Skeletal muscle tissue (tissue), 5 donors: ENCODE measurements at places on chromosomes 4 and X. TPM values are rescaled to one million over a fixed set of nuclear protein-coding genes. Genes with fewer than 3 reads are reported as not detected.

PPP1R2C gene
- not detected for total RNA-seq

ANOS1 gene
- total RNA-seq: 13.0 TPM

SATL1 gene
- under 0.01 TPM for total RNA-seq

PPP2R3B gene
- 172 TPM for total RNA-seq

BMPR1B gene
- total RNA-seq: 22.4 TPM

EDNRA gene
- 41.8 TPM for total RNA-seq

TKTL2 gene
- total RNA-seq: under 0.01 TPM
